ENCODE measurements at places on chromosomes 1 and 21. TPM values are rescaled to one million over a fixed set of nuclear protein-coding genes. Genes with fewer than 3 reads are reported as not detected.

DNA sequence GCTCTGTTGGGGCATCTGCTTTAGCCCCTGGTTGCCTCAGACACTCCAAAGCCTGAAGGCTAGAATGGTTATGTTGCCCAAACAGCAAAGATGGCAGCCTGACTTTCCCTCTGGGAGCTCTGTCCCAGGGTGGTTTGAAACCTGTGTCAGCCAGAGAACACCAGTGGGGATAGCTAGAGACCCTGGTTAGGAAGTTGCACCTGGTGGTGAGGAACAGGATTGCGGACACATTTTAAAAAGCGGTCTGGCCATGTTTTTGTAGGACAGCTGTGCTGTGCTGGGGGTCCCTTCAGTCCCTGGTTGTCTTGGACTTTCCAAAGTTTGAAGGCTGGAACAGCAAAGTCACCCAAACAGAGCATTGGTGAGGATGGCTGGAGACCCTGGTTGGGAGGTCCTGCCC is 87.8 kb downstream of the DNM3 start:
- DNase-seq: no peak

GRCh38 chr1:63112155-63112900 is 210.0 kb upstream of the FOXD3 start:
- peak; percentile 95 for DNase-seq

- DNase-seq: no peak
Measured at GRCh38 chr1:219247441-219247840, 73.8 kb downstream of the LYPLAL1 start.

- no peak for DNase-seq
Measured at GRCh38 chr1:177921590-177921989, 48.3 kb downstream of the SEC16B start.

GRCh38 chr21:44356636-44357035 is 3.2 kb downstream of the TRPM2 start:
- no peak for DNase-seq

- DNase-seq: peak; percentile 21
Measured at GRCh38 chr1:40315795-40316594, 1.1 kb downstream of the COL9A2 start.

DNA sequence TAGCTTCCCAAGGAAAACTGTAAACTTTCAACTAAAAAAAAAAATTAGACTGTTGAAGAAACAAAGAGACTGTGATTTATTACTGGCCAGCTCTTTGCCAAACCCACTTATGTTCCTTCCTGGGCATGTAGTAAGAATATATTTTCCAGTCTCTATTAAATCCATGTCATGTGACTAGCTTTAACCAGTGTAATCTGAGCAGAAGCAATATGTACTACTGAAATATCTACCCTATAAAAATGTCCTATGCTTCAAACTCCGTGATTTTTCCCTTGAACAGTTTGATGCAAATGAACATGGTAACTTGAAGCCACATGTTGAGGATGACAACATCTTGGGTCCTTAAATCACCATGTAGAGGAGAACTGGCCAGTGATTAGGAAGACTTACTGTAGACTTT is 144.5 kb downstream of the NTMT2 start:
- no peak for DNase-seq

GRCh38 chr1:229897501-229897900 is 169.5 kb upstream of the GALNT2 start:
- DNase-seq: no peak

- DNase-seq: peak; percentile 72
Measured at GRCh38 chr1:9376886-9377333, 84.2 kb downstream of the SPSB1 start.

The AIM2 gene
- total RNA-seq: 15.5 TPM

The LCE3D gene
- not detected for total RNA-seq

The BEST4 gene
- total RNA-seq: not detected
